ENCODE measurements at places on chromosomes 1 and 21.

GRCh38 chr1:46581681-46582455 is 22.2 kb downstream of the MKNK1 start:
- no peak for DNase-seq

DNA sequence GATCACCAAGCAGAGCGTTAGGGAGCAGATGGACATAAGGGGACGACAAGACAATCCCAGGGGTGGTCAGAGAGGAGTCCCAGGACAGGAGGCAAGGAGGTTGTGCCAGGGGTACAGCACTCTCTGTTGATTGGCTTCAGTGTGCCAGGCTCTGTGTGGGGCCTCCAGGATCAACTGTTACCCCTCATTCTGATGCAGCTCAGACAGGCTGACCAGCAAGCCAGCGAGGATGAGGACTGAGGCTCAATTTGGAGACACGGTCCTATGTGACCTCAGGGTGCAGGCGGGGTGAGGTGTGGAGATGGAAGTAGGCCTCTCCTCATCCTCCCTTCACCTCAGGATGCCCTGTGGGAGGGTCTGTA is 4.0 kb downstream of the HYI start:
- no peak for DNase-seq

GRCh38 chr1:205630241-205630640 is 1.6 kb downstream of the ELK4 start:
- DNase-seq, result no peak

- DNase-seq, result peak; percentile 83
These were observed 3.3 kb upstream of the FCRL6 start for GRCh38 chr1:159798893-159799292.

DNA sequence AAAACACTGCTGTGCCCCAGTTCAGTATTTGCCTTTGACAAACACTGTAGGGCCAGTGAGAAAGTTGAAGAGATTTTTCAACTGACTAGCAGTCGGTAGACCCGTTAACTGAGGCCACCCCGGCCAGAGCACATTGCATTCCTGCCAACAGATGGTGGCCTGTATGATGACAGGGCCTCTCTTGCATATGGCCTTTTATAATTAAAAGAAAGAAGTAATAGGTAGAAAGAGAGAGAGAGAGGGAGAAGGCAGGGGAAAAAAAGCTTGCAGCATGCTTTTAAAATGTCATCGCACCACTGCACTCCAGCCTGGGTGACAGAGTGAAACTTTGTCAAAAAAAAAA is 4.7 kb upstream of the C1orf174 start:
- no peak for DNase-seq

- DNase-seq, result no peak
These were observed 61.8 kb upstream of the PTGFRN start for GRCh38 chr1:116847688-116848531.

DNA sequence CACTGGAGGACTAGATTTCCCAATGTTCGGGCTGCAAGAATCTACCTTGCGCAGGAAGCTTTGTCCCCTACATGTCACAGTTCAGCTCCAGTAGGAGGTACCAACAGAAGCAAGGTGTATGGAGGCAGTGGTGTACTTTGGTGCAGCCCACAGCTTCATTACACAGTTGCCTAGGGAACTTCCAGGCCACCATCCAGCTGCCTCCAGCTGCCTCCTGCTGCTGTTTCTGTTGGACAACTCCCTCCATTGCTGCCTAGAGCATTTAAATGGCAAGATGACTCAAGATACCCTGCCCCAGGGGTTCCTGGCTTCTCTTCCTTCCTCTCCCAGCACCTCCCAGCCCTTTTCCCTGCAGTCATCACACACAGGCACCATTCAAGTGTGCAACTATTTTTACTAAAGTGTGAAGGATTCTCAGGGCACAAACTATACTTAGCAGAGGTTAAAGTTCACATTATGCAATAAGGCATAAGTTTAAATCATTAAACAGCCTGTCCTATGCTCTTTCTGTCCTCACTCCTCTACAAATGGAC is 39.0 kb upstream of the ATP1A1 start:
- peak; percentile 5 for DNase-seq

GRCh38 chr1:194629011-194629410 is 1442.6 kb upstream of the B3GALT2 start:
- no peak for DNase-seq

DNA sequence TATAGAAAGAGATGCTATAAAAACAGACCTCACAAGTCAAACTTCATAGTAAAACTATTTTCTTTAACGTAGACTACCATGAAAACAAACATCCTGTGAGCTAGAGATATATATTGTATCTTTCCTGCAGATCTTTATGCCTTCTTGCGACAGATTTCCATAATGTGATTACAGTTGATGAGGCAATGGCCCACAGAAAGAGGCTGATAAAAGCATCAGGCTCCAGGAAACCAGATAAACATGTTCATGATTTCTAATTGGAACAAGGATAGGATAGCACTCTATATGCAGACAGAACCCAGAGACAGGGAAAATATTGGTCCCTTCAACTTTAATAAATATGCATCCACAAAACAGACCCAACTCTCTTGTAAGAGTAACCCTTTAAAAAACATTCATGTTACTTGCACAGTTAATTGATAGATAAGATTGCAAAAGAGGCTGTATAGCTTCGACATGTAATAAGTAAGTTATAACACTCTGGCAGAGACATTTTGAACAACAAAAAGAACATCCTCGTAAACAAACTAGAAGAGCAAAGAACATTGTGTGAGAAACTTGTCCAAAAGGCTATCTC is 329.4 kb downstream of the AGBL4 start:
- DNase-seq, result no peak

GRCh38 chr21:34510148-34511142 is 1.6 kb downstream of the KCNE1 start:
- no peak for DNase-seq

GRCh38 chr21:32380940-32381339 is 11.9 kb downstream of the URB1 start:
- DNase-seq, result no peak

DNA sequence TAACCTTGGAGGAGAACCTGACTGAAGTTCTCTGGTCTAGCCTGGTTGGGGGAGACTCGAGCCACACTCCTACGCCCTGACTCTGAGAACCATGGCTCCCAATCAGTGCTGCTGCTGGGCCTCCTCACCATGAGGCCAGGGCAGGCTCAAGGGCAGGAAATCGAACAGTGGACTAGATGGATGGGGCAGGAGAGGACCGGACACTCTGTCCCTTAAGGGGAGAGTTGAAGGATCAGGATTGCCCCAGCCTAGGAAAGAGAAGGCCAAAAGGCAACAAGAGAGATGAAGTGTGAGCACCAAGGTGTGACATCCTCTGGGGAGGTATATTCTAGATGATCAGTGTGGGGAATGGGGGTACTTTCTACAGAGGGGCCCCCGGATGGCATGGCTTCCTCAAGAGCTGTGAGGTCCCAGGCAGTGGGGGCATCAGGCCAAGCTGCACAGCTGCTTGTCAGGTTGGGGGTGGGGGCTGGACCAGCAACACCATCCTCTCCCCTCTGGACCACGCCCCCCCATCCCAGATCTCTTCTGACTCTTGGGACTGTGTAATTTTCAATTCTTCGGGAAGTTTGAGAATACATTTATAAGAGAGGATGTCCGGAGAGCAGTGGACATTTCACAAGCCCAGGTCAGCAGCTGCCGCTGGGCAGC is 34.0 kb downstream of the MX1 start:
- no peak for DNase-seq

DNA sequence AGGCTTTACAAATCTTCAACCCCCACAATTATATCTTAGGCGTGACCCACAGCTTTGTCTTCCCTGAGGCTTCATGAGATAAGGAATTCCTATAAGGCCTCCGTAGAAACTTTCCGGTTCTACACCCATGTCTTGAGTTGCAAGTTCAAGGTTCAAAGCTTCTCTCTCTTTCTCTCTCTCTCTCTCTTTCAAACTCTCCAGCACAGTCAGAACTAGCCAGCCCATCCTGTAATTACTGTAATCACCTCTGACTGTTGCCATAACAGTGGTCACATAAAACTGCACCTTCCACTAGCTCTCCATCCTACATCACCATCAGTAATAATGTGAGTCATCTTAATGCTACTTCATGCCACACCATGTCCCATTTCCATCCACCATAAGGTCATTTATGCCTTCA is 90.0 kb upstream of the NFASC start:
- DNase-seq, result no peak

GRCh38 chr21:45818276-45818903 is 163.2 kb upstream of the COL6A1 start:
- DNase-seq, result no peak

- DNase-seq, result no peak
These were observed 11.0 kb upstream of the RNU1-3 start for GRCh38 chr1:16677552-16678431.

- DNase-seq, result peak; percentile 31
These were observed 2.8 kb upstream of the ZC3H12A start for GRCh38 chr1:37471345-37472231.

All from NCI-H2171 treated with DMSO at 0.1 percent for 48 hours (cell line).